Gastroesophageal sphincter (tissue), 4 donors: ENCODE measurements at places on chromosomes 13 and 19.
A peak's percentile ranks its signal among the peaks of the same experiment; 100 is the strongest.

DNA sequence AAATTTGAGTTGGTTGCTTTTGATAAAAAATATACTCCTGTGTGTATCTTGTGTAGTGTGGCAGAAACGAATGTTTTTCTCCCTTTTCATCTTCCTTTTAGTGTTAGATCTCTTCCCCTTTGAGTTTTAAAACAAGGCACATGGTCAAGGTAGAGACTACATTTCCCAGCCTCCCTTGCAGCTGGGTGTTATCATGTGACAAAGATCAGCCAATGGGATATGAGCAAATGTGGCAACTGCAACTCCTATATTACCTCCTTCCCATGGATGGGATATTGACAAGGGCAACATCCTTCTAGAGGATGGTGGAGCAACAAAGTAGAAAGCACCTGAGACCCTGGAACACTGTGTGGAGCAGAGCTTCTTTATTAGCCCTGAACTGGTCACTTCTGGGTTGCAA lies 42.4 kb downstream of the ADGRE3 start:
- no peaks in the 10 kb centered on the region for H3K36me3 ChIP-seq
- H3K4me3 ChIP-seq = no peak overlapping the region
- H3K27ac ChIP-seq = no peak overlapping the region
- no peaks in the 10 kb centered on the region for H3K4me1 ChIP-seq
- ATAC-seq = no peak

DNA sequence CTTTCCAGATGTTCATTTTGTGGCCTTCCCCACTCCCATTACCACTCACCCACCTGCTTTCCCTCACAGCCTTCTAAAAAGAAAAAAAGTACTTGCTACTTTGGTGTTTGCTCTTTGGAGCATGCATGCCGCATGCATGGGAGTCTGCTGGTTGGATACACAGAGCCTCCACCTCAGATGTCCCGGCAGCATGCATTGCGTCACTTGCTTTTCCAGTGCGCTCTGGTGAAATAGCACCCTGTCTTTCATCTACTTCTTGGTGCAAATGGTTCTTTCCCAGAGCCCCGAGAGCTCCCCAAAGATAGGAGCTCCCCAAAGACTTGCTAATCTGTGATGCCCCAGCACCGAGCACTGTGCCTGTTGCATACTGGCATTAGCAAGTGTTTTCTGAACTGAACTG lies 333.2 kb upstream of the ZNF507 start:
- no peaks in the 10 kb centered on the region for H3K36me3 ChIP-seq
- no peaks in the 10 kb centered on the region for H3K27me3 ChIP-seq
- no peak overlapping the region for H3K27ac ChIP-seq
- H3K4me1 ChIP-seq = no peaks in the 10 kb centered on the region
- H3K4me3 ChIP-seq = no peak overlapping the region

GRCh38 chr19:55082020-55082851 lies 6.6 kb downstream of the EPS8L1 start:
- peaks cover 20% of the 10 kb centered on the region for H3K4me1 ChIP-seq
- H3K27me3 ChIP-seq = peaks cover 91% of the 10 kb centered on the region
- no peak overlapping the region for H3K27ac ChIP-seq
- H3K36me3 ChIP-seq = no peaks in the 10 kb centered on the region
- H3K4me3 ChIP-seq = no peak overlapping the region

- H3K27ac ChIP-seq = no peak overlapping the region
- H3K27me3 ChIP-seq = no peaks in the 10 kb centered on the region
- no peak for ATAC-seq
- peaks cover 42% of the 10 kb centered on the region for H3K36me3 ChIP-seq
- no peak overlapping the region for H3K4me3 ChIP-seq
These were observed 6.0 kb downstream of the RUVBL2 start for GRCh38 chr19:48999481-49000325.

GRCh38 chr19:3670796-3671679 lies 29.2 kb downstream of the PIP5K1C start:
- peaks cover 2% of the 10 kb centered on the region for H3K4me1 ChIP-seq
- H3K27me3 ChIP-seq = no peaks in the 10 kb centered on the region
- peak overlapping the region; percentile 99 for H3K27ac ChIP-seq

GRCh38 chr19:53076984-53077383 lies 26.2 kb downstream of the ZNF160 start:
- H3K27ac ChIP-seq = no peak overlapping the region
- peaks cover 12% of the 10 kb centered on the region for H3K36me3 ChIP-seq
- H3K27me3 ChIP-seq = no peaks in the 10 kb centered on the region
- no peak overlapping the region for H3K4me3 ChIP-seq

- H3K4me3 ChIP-seq = no peak overlapping the region
- no peaks in the 10 kb centered on the region for H3K36me3 ChIP-seq
- no peak overlapping the region for H3K27ac ChIP-seq
These were observed 91.6 kb downstream of the TEX29 start for GRCh38 chr13:111411919-111412650.

- H3K27ac ChIP-seq = no peak overlapping the region
- H3K36me3 ChIP-seq = no peaks in the 10 kb centered on the region
- ATAC-seq = no peak
These were observed 1.3 kb upstream of the ARHGAP45 start for GRCh38 chr19:1065606-1066109.

- H3K4me1 ChIP-seq = peaks cover 3% of the 10 kb centered on the region
- no peak overlapping the region for H3K4me3 ChIP-seq
- H3K36me3 ChIP-seq = no peaks in the 10 kb centered on the region
- no peak overlapping the region for H3K27ac ChIP-seq
- no peaks in the 10 kb centered on the region for H3K27me3 ChIP-seq
These were observed 38.8 kb upstream of the GATAD2A start for GRCh38 chr19:19366434-19367396.

- no peaks in the 10 kb centered on the region for H3K36me3 ChIP-seq
- H3K4me1 ChIP-seq = peaks cover 82% of the 10 kb centered on the region
- no peak for ATAC-seq
- H3K27ac ChIP-seq = no peak overlapping the region
- no peak overlapping the region for H3K4me3 ChIP-seq
These were observed 8.7 kb downstream of the LRCH1 start for GRCh38 chr13:46561691-46562090.

- H3K4me1 ChIP-seq = peaks cover 73% of the 10 kb centered on the region
- H3K36me3 ChIP-seq = no peaks in the 10 kb centered on the region
- H3K27me3 ChIP-seq = no peaks in the 10 kb centered on the region
- peak overlapping the region; percentile 39 for H3K27ac ChIP-seq
- no peak for ATAC-seq
These were observed 20.1 kb downstream of the RASA3 start for GRCh38 chr13:114112231-114112825.

DNA sequence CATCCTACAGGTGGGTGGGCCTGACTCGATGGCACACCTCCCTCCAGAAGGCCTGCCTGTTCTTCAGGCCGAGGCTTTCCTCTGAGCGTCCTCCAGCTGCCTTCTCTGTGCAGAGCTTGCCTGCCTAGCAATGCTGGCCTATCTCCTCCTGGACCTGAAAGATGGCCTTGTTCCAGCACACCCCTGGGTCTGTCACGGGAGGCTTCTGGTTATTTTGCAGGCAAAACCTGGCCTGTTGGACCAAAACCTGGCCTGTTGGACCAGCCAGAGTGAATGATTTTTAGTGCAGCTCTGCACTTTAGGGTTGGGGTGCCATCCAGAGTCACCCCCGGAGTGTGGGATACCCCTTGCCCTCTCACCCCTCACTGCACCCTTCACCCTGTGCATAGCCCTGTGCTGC lies 128.4 kb downstream of the KATNAL1 start:
- no peaks in the 10 kb centered on the region for H3K36me3 ChIP-seq
- no peak for ATAC-seq
- no peak overlapping the region for H3K27ac ChIP-seq
- H3K27me3 ChIP-seq = no peaks in the 10 kb centered on the region
- no peaks in the 10 kb centered on the region for H3K4me1 ChIP-seq
- no peak overlapping the region for H3K4me3 ChIP-seq

DNA sequence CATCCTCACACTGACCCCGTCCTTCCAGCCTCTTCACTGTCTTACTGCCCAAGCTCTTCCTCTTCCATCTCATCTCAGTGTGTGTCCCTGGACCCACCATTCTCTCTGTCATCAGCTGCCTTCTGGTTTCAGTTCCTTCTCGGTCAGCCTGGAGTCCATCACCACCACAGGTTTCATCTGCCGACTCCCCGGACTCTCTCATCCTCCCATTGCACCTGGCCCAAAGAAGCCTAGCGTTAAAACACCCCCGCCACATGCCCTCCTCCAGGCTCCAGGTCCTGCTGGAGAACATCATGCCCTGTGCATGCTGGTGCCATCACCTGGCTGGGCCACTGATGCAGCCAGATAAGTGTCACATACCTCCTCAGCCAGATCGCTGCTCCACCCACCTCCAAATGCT lies 122.1 kb upstream of the GPR12 start:
- no peaks in the 10 kb centered on the region for H3K4me1 ChIP-seq
- H3K4me3 ChIP-seq = no peak overlapping the region
- no peaks in the 10 kb centered on the region for H3K36me3 ChIP-seq
- H3K27ac ChIP-seq = no peak overlapping the region
- no peak for ATAC-seq
- H3K27me3 ChIP-seq = no peaks in the 10 kb centered on the region

DNA sequence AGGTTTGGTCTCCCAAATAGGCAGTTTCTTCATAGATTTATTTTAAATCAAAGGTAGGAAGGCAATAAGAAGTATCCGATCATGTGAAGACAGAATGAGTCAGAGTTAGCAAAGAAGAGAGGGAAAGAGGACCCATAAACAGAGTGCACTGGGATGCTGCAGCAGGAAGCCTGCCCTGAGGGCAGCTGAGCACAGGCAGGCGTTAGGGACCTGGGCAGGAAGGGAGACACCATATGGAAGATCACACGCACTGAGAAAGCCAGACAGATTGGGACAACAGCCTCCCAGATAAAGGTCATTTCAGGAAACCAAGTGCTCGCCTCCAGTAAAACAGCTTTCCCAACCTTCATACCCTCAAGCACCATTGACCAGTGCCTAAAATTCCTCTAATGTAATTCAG lies 598.0 kb downstream of the EFNB2 start:
- H3K4me1 ChIP-seq = peaks cover 13% of the 10 kb centered on the region
- no peaks in the 10 kb centered on the region for H3K27me3 ChIP-seq
- H3K27ac ChIP-seq = no peak overlapping the region
- no peak for ATAC-seq
- no peaks in the 10 kb centered on the region for H3K36me3 ChIP-seq

DNA sequence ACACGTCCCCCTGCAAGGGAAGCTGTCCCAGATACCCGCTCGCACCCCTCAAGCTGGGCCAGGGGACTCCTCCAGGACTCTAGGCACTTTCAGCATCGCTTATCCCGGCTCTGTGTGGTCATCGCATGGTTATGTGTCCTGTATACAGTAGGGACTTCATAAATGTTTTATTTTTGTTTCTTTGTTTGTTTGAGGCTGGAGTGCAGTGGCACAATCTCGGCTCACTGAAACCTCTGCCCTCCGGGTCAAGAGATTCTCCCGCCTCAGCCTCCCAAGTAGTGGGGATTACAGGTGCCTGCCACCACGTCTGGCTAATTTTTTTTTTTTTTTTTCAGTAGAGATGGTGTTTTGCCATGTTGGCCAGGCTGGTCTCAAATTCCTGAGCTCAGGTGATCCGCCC lies 7.5 kb downstream of the ANGPTL8 start:
- no peak overlapping the region for H3K4me3 ChIP-seq
- no peak for ATAC-seq
- no peak overlapping the region for H3K27ac ChIP-seq
- peaks cover 62% of the 10 kb centered on the region for H3K36me3 ChIP-seq

GRCh38 chr19:47444388-47444821 lies 25.1 kb upstream of the MEIS3 start:
- peaks cover 31% of the 10 kb centered on the region for H3K4me1 ChIP-seq
- H3K27ac ChIP-seq = no peak overlapping the region
- no peaks in the 10 kb centered on the region for H3K36me3 ChIP-seq
- no peak overlapping the region for H3K4me3 ChIP-seq

DNA sequence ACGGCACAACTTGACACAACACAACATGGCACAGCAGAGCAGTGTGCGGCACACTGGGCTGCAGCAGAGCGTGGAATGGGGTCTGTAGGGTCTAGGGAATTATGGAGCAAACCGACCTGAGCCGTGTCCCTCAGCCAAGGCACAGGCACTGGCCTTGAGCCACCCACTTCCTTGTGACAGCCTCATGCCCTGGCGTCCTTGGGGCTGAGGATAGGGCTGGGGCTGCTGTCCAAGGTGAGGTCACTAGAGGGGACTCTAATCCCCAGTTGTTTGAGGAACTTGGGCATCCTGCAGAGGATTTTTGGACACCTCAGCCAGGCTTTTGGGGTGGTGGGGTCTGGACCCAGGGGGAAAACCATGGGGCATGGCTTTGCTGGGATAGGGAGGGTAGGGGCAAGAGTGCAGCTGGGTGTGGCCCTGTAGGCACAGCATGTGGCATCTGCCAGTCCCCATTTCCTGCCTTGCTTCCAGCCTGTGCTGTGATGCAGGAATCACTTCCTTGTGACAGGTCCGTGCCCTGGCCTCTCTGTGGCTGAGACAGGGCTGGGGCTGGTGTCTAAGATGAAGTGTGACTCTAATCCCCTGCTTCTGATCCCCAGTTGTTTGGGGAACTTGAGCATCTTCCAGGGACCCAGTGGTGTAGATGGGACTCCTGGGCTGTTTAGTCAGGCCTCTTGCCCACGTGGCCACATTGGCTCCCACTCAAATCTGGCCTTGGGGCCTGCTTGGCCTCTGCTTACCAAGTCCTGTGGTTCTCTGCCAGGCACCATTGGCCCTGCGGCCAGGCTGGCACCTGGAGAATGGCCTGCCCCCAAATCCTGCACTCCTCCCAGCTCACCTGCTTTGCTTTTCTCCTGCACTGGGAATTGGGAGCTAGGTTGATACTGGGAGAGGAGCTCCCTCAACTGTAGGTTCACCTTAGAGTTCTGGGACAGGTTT lies 78.5 kb downstream of the SCGB2B2 start:
- H3K36me3 ChIP-seq = no peaks in the 10 kb centered on the region
- no peaks in the 10 kb centered on the region for H3K4me1 ChIP-seq

DNA sequence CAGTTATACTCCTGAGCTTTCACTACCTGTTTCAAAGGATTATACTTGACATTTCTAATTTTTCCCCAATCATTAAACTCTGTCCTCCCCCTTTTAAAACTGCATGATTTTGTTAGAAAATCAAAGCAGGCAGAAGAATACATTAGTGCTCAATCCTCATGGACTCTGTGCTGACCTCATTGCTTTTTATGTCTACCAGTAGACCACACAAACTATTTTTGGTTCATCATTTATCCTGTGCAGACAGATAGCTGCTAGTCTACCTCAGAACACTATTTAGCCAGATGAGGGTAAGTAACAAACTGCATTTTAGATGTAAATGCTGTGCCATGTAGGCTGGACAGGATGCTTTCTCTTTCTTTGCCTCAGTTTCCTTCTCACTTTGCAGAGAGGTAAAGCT lies 235.9 kb downstream of the DCT start:
- no peaks in the 10 kb centered on the region for H3K36me3 ChIP-seq
- H3K4me3 ChIP-seq = no peak overlapping the region
- no peak for ATAC-seq

DNA sequence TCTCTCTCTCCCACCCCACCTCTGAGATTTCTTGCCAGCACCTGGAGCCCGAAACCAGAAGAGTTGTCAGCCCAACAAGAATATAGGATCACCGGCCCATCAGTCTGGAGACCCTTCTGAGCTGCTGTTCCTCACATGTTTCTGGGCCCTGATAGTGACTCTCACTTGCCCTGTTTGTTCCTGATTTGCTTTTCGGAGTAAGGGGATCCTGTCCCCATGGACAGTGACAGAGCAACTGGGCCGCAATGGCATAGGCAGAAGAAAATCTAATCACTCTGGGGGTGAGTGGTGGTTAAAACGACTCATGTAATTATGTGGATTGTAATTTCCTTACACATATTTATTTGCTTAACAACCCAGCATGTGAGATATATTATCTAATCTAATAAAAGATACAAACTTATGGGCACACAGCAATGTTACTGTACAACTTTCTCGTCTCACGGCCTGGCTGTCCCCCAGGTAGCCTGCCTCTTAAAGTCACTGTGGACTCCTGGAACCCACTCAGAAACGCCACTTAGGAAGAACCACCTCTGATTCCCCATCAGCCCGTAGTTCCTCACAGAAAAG lies 663 bp upstream of the SMAD9 start:
- ATAC-seq = no peak
- H3K4me1 ChIP-seq = peaks cover 43% of the 10 kb centered on the region
- H3K27ac ChIP-seq = peak overlapping the region; percentile 93
- no peaks in the 10 kb centered on the region for H3K36me3 ChIP-seq
